ENCODE measurements at places on chromosomes 7 and 10.

DNA sequence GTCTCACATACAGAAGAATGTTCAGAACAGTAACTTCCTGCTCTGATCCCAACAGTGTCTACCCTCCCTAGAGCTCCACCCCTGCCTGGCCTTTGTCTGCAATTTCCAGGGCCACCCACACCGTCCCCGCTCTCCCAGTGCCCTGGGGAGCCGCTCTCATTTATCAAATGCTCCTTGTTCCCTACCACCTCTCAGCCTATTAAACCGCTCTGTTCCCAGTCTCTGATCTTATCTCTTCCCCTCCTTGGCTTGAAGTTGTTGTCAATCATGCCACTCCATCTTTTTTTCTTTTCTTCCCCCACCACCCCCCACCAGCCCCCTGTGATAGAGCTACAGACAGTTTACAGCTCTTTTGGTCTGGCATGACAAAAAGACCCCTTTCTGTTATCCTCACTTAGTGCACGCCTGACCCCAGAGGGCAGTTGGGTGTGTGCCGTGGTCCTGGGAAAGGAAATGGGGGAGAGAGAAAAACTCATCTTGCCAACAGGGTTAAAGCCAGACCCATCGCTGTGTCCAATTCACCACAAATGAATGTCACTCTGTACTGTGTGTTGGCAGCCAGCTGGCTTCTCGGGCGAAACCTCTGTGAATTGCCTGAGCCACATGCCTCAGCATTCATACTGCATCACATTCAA lies 28.8 kb upstream of the HECTD2 start:
- DNase-seq: peak; percentile 53

- peak; percentile 13 for DNase-seq
Measured at GRCh38 chr7:18469316-18469715, 26.2 kb upstream of the HDAC9 start.

GRCh38 chr10:103396789-103397087 lies 312 bp downstream of the PDCD11 start:
- no peak for DNase-seq

- DNase-seq: peak; percentile 88
Measured at GRCh38 chr7:92765725-92766124, 70.6 kb downstream of the CDK6 start.

DNA sequence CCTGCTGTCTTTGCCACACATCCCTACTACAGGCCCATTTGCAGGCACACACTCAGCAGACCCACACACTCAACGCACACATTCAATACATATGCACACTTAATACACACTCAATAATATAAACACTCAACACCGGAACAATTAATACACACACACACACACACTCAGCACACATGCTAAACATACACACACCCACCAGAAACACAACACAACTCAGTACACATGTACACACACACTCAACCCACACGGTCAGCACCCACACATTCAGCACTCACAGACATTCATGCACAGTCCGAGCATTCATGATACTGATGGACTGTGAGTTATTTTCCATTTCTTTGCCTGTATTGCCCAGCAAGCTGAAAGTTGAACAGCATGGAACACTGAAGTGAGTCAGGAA lies 35.4 kb upstream of the SMNDC1 start:
- no peak for DNase-seq

- DNase-seq: peak; percentile 18
Measured at GRCh38 chr7:70630440-70630817, 501.5 kb upstream of the GALNT17 start.
